ENCODE measurements at places on chromosomes 1 and 21. TPM values are rescaled to one million over a fixed set of nuclear protein-coding genes. Genes with fewer than 3 reads are reported as not detected.
A peak's percentile ranks its signal among the peaks of the same experiment; 100 is the strongest.

GRCh38 chr1:200342511-200343311 is 67.1 kb downstream of the ZNF281 start:
- no peak overlapping the region for H3K27ac ChIP-seq
- no peaks in the 10 kb centered on the region for H3K36me3 ChIP-seq
- no peak overlapping the region for H3K4me3 ChIP-seq
- no peaks in the 10 kb centered on the region for H3K4me1 ChIP-seq
- no peak for DNase-seq

Gene C8B
- polyA plus RNA-seq, result 0.03 TPM

DNA sequence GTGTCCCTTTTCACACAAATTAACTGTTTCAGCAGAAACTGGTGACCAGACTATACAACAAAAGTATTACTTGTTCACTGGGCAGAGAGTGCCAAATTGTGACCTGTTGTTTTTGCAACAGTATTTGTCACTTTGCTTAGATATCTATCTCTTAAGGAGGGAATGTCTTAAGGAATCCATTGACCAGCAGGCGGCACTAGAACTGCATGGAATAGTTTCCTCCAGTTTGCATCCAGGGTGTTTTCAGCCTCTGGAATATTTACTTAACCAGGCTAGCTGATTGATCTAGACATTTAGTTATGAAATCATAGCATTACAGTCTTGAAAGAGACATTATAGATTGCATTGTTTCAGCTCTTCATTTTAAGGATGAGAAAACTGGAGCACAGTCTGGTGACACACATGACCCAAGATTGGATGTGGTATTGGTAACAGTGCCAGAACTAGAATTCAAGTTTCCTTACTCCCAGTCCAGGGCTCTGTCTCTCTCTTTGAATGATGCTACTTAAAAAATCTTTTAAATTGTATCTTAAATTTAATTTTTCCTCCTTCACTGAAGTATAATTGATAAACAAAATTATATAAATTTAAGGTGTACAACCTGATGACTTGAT is 16.9 kb downstream of the RPTN start:
- no peaks in the 10 kb centered on the region for H3K4me1 ChIP-seq
- no peaks in the 10 kb centered on the region for H3K27me3 ChIP-seq
- peak; percentile 64 for DNase-seq
- H3K36me3 ChIP-seq, result no peaks in the 10 kb centered on the region
- H3K27ac ChIP-seq, result no peak overlapping the region

DNA sequence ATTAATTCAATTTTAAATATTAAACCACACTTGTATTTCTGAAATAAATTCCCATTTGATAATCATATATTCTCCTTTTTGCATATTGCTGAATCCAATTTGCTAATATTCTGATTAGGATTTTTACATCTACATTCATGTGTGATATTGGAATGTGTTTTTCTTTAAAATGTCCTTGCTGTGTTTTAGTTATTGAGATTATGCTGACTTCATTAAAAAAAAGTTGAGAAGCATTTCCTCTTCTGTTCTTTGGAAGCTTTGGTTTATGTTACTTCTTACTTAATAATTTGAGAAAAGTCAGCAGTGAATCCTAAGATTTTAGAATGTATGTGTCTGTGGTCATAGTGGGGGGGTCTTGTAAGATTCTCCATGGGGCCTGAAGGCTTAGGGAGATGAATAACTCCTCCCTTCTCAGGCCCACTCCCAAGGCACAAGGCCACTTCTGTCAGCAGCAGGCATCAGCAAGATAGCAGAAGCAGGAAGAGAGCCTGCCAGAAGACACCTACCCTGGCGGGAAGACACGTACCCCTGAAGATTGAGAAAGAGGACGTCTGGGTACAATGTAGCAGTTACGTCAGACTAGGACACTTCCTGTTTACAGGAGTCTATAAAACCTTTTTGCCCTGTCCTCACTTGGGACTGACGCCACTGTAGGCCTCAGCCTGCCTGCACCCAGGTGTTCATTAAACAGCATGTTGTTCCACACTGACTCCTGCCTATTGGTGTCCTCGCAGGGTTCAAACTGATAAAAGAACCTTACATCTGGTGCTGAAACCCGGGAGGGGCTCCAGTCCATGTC is 56.9 kb downstream of the ODF2L start:
- DNase-seq, result no peak
- H3K27ac ChIP-seq, result peak overlapping the region; percentile 52
- no peaks in the 10 kb centered on the region for H3K27me3 ChIP-seq
- H3K36me3 ChIP-seq, result no peaks in the 10 kb centered on the region
- H3K4me3 ChIP-seq, result no peak overlapping the region

DNA sequence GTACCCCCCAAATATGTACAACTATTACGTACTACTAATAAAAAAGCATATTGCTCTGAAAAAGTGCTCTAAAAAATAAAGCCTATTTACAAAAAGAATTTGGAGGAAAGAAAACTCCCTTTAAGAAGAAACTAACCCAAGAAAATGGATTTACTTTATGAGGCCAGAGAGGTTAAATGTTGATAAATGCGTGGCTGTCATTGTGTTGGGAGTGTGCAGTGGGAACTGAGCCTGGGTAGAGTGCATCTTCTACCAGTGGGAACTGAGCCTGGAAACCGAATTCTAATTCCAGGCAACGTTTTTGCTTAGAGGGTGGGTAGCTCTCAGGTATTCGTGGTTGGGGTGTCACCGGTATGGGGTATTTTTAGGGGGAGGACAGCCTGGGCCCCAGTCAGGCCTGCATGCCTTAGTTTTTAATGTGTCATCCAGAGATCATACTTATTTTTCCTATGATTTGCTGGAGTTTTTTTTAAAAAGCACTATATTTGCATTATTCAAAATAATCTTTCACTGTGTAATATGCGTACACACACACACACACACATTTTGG is 24.1 kb upstream of the RNF187 start:
- no peak overlapping the region for H3K27ac ChIP-seq
- no peak for DNase-seq
- peaks cover 24% of the 10 kb centered on the region for H3K4me1 ChIP-seq

GRCh38 chr21:44887126-44887806 is 13.8 kb upstream of the PTTG1IP start:
- no peak overlapping the region for H3K27ac ChIP-seq
- DNase-seq, result no peak
- H3K4me3 ChIP-seq, result no peak overlapping the region
- no peaks in the 10 kb centered on the region for H3K27me3 ChIP-seq
- no peaks in the 10 kb centered on the region for H3K36me3 ChIP-seq

Gene ERICH3
- 9.6 TPM for polyA plus RNA-seq

Gene SMIM1
- 8.8 TPM for polyA plus RNA-seq

DNA sequence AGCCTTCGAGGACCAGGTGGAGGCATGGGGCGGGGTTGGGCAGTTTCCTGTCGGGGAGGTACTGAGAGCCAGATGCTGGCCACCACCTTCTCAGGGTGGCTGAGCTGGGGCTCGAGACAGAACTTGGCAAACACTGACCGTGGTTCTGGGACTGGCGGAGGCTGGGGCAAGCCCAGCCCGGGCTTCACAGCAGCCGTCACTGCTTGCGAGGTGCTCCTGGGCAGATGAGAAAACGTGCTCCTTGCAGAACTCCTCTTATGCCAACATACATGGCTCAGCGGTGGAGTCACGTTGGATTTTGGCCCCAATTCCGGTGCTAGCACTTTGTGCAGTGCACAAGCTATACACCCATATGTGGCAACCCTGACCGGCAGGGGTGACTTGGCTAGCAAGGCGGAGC is 69.2 kb downstream of the RUNX3 start:
- no peaks in the 10 kb centered on the region for H3K36me3 ChIP-seq
- H3K27me3 ChIP-seq, result no peaks in the 10 kb centered on the region
- H3K4me1 ChIP-seq, result no peaks in the 10 kb centered on the region
- no peak overlapping the region for H3K27ac ChIP-seq
- no peak overlapping the region for H3K4me3 ChIP-seq
- DNase-seq, result no peak

DNA sequence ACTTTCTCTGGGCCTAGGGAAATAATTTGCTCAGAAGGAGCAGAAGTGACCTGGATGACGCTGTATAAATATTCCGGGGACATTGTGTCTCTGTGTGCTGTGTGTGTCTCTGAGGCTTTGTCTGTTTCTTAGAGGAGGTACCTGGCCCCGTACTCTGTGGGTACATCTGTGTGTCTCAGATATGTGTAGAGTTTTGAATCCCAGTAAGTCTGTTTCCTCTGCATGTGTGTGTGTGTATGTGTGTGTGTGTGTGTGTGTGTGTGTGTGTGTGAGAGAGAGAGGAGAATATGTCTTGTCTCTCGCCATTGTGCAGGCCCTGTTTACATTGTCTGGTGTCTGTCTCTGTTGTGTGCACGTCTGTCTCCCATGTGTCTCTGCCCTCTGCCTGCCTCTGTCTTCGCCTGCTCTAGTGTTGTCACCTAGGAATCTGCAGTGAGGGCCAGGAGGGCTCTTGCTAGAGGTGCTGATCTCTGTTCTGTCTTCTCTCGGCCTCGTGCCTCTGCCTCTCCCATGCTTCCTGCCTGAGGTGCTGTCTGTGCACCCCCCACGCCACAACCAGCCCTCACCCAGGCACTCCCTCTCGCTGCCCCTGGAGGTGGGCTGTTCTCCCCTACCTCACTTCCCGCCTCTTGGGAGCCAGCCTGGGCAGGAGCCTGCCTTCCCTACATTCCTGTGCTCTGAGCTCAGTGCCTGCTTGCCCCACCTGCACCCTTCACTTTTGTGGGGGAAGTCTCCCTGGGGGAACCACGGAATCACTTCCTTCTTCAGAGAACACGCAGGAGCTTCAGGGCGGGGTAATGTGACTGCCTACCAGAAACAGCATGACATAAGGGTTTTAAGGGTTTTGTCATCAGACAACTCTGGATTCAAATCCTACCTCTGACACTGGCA is 5.9 kb downstream of the MAP7D1 start:
- peaks cover 46% of the 10 kb centered on the region for H3K4me1 ChIP-seq
- no peak for DNase-seq
- H3K36me3 ChIP-seq, result no peaks in the 10 kb centered on the region

Gene SWT1
- polyA plus RNA-seq, result 1.9 TPM

Gene KRTAP13-2
- not detected for polyA plus RNA-seq

Measured in adrenal gland (tissue), 19 donors.